ENCODE measurements at places on chromosomes 6 and 20.

GRCh38 chr6:99136488-99136887 lies 188.7 kb upstream of the FBXL4 start:
- no peak for DNase-seq

DNA sequence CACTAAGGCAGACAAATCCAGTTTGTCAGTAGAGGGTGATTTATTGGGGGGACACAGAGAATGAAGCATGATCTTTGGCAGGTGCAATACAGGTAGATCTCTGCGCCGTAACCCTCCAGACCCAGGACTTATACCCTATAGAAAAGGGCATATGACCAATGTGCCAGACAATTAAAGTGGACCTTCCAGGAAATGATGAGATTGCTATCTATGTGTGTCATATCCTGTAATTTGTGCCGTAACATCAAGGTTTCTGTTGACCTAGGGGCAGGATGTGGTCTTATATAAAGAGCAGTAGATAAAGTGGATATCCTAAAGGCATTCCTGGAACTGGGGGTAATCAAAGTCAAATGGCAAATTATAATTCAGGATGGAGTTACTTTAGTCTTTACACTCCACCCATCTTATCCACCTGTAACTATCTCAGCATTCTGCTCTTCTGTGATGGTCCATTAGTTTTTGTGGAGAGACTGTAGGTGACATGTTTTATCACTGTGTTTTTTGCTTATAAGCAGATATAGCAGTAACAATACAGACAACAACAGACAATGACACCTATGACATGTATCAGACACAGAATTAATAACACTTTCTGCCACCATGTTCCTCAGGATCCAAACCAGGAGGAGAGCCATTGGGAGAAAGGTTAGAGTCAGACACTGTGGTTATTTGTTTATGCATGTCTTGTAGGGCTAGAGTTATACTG lies 43.1 kb upstream of the ZNF337 start:
- no peak for DNase-seq

GRCh38 chr6:111866857-111867256 lies 6.4 kb downstream of the FYN start:
- no peak for DNase-seq

DNA sequence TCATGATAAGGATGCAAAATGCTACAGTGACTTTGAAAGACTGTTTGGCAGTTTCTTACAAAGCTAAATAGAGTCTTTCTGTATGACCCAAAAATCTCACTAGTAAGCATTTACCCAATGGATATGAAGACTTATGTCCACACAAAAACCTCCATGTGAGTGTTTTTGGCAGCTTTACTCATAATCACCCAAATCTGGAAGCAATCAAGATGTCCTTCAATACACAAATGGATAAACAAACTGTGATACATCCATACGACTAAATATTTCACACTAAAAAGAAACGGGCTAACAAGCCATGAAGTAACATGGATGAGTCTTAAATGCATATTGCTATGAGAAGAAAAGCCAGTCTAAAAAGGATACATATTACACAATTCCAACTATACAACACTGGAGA lies 117.2 kb downstream of the PDE10A start:
- DNase-seq, result no peak

DNA sequence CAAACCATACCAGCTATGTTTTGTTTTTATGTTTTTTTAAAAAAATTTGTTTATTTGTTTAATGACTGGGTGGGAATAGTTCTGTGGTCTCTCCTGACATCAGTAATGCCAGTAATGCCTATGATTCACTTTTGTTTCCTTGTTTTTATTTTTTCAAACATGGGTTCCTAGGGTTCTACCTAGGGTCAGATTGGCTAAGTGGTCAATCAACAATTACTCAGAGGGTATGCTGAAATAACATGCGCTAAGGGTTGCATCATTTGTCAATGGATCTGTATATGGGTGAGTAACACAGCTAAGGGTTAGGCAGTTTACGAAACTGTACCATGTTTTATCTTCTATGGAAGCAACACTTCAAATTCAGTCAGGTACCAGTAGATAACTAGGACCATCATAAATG lies 583.8 kb upstream of the GJE1 start:
- DNase-seq, result no peak

- no peak for DNase-seq
Measured at GRCh38 chr20:2619961-2620595, 32.4 kb upstream of the NOP56 start.

DNA sequence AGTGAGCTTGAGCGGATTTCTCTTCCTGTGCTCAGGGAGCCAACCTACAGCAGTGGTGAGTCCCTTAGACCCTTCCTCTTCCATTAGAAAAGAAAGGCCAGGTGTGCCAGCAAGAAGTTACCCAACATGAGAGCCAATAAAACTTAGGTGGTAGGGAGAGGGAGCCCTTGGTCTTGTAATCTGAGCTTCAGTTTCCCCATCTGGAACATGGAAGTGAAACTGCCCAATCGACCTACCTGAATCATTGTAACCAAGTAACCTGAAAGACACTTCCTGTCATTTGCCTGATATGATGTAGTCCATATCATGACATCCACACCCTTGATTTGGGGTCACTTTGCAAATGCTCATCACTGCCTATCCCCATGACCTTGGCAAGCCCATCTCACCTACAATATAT lies 66.4 kb downstream of the MDGA1 start:
- no peak for DNase-seq

- no peak for DNase-seq
Measured at GRCh38 chr6:11245381-11246256, 13.2 kb upstream of the NEDD9 start.

- DNase-seq, result no peak
Measured at GRCh38 chr6:309947-310346, 17.7 kb downstream of the DUSP22 start.

DNA sequence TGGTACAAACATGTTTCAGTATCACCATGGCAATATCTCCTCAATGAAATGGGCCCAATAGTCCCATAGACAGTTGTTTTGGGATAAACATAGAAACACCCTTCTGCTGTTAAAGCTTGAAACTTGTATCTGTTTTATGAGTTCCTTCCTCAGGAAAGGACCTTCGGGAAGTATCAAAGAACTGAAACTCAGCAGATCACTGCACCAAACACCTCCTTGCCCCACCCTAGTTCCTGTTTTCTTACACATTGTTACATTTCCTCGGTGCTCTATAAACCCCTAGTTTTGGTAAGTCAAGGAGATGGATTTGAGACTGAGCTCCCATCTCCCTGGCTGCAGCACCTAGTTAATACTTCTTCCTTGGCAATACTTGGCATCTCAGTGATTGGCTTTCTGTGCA lies 73.8 kb upstream of the ECI2 start:
- DNase-seq, result no peak

DNA sequence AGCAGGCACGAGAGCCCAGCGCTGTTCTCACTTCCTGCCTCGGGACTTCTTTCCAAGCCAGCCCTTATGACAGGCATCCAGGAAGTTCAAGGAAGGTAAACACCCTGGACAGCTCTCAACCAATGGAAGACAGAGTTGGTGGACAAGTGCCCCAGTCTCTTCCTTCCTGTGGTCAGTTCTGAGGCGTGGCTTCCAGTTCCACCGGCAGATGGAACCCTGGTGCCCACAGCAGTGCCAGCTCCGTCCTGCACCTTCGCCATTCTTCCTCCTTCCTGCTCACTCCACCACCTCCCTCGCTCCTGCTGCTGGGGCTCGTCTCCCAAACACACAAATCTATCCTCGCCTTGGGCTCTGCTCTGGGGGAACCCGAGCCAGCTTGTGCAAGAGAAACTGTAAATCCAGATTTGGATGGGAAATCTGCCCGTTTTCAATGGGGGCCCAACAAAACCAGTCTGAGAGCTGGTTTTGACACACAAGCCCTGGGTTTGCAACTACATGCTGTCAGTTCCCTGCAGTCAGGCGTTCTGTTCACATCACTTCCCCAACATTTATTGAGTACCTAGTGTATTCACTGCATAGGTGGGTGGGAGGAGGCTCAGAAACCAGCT lies 162.7 kb downstream of the GRM4 start:
- DNase-seq, result no peak

DNA sequence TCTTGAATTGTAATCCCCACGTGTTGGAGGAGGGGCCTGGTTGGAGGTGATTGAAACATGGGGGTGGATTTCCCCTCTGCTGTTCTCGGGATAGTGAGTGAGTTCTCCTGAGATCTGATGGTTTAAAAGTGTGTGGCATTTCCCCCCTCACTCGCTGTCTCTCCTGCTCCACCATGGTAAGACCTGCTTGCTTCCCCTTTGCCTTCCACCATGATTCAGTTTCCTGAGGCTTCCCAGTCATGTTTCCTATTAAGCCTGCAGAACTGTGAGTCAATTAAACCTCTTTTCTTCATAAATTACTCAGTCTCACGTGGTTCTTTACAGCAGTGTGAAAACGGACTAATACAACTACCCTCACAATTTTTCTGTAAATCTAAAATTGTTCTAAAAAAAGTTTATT lies 26.8 kb upstream of the FAM184A start:
- DNase-seq, result no peak

DNA sequence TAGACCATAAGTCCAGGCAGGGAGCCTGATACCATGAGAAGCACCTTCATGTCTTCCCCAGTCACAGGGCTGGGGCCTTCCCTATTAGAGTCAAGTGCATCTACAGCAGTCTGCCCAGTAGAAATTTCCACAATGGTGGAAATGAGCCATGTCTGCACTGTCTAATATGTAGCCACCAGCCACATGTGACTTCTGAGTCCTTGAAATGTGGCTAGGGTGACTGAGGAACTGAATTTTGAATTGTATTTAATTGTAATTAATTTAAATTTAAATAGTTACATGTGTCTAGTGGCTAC lies 300.2 kb downstream of the CLIC5 start:
- no peak for DNase-seq

DNA sequence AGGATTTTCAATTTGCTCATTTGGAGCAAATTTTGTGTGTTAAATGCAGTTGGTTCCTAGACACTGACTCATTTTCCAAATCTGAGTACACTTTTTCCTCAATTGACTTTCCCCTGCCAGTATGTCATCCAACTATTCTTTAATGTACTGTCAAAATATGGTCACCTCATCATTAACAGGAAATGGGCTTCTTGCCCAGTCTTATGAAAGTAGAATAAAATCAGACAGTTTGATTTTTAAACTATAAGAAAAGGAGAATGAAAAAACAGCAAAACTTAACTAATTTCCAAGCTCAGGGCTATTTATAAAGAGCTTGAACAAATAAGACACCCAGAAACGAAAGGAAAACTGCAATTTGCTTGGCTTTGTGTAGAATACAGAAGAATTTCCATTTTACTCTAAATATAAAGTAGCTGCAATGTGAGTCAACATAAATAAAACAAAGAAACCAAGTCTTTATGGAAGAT lies 43.7 kb upstream of the RAB23 start:
- no peak for DNase-seq

DNA sequence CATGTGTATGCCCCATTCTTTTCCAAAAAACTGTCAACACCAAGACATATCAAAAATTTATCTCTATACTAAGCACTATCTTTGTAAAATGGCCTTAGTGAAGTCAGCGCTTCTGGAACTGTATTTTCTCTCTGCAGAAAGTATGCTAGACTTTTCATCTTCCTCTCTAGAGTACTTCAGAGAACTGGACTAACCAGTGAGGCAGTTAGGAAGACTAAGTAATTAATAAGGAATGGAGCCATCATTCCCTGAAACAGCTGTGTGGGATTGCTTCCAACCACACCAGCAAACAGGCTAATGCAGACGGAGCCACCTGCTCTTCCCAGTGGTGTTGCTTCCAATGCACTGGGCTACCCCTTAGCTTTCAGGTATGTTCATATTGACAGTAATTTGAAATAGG lies 169.1 kb upstream of the FUT9 start:
- no peak for DNase-seq

DNA sequence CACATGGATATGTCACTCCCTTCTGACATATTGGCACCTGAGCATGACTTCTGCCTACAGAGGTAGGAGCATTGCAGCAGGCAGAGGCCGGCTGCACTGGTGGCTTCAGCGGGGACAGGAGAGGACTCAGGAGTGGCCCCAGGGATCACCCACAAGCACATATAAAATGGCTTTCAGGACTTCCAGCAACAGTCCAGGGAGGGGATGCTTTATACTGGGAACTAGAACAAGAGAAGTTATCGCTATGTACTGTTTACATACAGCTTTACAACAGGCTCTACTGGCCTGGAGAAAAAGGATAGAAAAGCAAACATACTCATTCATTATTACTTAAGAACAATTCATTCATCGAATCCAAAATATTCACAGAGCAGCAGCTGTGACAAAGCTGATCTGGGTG lies 337.8 kb downstream of the THBS2 start:
- DNase-seq, result no peak
